Lower lobe of right lung (tissue), 2 donors: ENCODE measurements at places on chromosomes 16 and 17.

DNA sequence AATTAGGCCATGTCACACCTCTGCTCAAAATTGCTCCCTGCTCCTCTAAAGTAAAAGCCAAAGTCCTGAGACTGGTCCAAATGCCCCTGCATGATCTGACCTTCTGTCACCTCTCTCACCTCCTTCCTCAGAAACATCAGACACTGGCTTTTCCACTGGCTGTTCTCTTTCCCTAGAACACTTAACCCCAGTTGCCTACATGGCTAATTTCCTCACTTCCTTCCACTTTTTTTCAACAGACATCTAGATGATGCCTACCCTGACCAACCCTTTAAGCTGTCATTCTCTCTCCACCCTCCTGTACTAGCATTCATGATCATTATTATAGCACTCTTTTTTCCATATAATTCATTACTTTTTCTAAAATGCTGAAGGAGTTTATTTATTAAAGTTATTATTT lies 31.0 kb downstream of the CCT6B start:
- no peak for DNase-seq

GRCh38 chr17:79393358-79394052 lies 217.3 kb downstream of the RBFOX3 start:
- DNase-seq = peak; percentile 81

DNA sequence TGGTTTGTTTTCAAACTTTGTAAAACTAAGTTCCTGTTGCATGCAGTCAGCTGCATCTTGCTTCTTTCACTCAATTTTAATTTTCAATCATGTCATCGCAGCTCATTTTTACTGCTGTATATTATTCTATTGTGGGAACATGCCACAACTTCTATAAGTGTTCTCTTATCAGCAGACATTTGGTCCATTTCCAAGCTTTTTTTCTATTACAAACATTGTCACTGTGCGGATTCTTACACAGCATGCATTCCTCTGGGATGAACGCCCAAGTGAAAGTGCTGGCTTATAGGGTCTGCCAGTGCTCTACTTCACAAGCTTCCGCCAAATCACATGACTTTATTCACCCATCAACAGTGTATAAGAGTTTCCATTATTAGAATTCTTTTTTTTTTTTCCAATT lies 22.7 kb downstream of the GINS3 start:
- no peak for DNase-seq

- no peak for DNase-seq
Measured at GRCh38 chr17:28518578-28518977, 12.4 kb downstream of the FOXN1 start.

- DNase-seq = peak; percentile 81
Measured at GRCh38 chr16:56610017-56610608, 1.7 kb downstream of the MT2A start.

DNA sequence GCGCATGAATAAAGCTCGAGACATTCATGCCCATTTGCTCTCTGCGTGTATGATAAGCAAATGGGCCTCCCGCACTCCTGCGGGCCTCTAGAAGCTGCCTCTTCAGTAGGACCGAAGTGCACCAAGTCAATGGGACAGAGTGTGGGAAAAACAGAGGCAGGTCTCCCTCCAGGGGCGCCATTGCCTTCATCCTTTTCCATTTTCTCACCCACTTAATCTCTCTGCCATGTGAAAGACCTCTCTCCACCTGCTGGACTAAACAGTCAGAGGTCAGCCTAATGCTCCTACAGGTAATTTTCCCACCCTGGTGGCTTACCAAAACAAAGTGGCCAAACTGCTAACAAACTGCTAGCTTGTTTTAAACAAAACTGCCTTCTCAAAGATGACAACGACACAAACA lies 210.9 kb downstream of the ZFHX3 start:
- no peak for DNase-seq

GRCh38 chr17:79041723-79042420 lies 17.9 kb downstream of the C1QTNF1 start:
- no peak for DNase-seq

GRCh38 chr17:17568772-17569195 lies 22.7 kb downstream of the PEMT start:
- peak; percentile 86 for DNase-seq

DNA sequence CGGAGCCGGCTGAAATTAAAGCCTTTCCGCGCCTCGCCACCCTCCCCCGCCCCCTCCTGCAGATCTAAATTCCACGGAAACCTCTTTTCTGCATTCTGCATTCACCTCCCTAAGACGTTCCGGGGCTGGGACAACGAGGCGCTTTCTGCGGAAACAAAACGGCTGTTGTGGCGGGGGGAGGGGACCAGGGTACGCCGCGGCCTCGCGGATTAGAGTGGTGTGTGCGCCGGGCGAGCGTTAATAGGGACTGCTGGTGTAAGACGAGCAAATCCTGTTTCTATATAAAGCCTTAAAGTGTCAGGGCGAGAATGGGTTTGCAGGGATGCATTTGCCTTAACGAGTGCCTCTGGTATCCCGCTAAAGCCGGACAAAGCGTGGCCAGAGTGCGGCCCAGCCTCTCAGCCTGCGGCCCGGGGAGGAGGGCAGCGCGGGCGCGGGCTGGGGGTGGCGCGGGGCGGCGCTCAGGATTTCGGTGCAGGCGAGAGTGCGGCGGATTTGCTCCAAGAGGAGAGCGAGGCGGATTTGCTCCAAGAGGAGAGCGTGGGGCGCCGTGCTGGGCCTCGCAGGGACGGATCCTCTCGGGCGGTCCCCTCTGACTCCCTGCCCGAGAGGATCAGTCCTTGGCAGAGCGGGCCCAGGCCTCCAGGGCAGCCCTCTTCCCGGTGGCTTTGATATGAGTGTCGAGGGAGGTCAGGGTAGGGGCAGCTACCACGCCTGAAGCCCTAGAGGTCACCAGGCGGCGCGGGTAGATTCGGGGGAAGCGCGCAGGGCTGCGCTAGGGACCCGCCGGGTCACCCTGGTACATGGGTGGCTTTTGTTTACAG lies 5.1 kb downstream of the BAHCC1 start:
- DNase-seq = peak; percentile 72

GRCh38 chr17:64698725-64699124 lies 36.6 kb upstream of the SMURF2 start:
- no peak for DNase-seq

GRCh38 chr17:76398523-76399174 lies 14.2 kb downstream of the SPHK1 start:
- no peak for DNase-seq

DNA sequence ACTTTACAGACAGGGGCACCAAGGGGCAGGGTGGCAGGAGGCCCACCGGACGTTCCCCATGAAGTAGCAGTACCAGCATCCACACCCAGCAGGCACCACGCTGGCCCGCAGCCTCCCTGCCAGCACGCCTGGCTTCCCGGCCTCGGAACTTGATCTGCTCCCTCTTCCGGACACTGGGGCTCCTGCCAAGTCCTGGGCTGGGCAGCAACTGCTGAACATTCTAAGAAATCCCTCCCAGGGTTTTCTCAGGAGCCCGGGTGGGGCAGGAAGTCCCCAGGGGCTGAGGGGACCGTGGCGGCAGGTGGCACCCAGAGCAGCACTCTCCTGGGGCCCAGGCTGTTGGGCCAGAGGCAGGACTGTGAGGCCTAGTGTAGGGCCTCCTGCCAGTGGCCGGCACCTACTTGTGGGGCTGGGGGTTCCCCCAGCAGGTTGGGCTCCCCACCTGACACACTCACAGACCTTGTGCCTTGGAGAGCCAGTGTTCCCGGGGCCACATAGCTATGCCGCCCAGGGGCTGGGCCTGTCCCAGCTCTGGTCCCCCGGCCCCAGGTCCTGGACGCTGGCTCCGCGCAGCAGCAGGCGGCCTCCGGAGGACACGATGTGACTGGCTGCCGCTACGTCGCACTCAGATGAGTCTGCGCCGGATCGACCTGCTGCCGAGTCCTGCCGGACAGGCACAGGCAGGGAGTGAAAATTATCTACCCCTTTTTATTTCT lies 86.2 kb upstream of the CBX4 start:
- DNase-seq = peak; percentile 88

DNA sequence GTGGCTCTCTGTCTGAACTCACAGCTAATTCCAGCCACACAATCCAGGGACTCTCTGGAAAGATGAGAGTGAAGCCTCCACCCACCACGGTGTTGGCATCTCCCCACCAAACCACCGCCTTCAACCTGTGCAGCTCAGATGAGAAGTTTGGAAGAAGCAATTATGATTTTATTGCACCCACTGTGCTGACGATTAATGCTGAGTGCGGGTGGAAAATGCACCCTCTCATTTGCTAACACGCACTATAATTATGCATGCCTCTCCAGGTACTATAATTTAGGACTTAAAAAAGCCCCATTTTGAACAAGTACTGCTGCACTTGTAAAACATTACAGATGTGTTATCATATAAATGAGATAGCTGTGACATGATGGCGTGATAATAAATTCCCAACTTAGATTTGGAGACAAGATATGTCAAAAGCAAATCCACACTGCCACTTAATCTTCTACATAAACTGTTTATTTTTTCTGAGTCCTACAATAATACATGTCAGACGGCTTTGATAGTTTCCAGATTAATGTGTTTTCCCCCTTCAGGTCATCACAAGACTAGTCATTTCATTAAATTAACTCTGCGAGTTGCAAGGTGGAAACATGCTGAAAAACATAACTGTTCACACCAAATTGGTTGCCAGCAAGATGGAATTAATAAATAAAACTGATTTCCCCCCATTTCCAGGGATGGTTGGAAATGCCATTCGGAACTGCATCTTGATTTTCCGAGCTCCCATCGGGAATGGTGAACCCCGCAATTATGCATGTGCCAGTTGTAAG lies 466.5 kb upstream of the MAF start:
- DNase-seq = no peak

DNA sequence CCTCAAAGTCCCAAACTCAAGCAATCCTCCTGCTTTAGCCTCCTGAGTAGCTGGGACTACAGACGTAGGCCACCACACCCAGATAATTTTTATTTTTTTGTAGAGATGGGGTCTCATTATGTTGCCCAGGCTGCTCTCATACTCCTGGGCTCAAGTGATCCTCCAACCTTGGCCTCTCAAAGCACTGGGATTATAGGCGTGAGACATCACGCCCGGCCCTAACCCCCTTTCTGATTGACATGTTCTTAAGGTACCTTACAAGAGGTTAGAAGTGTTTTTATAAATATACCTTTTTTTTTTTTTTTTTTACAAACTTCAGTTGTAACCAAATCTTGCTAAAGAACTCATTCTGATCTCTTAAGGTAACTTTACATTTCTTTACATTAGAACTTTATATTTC lies 64.8 kb downstream of the GNA13 start:
- DNase-seq = no peak

- no peak for DNase-seq
Measured at GRCh38 chr16:53922807-53923571, 219.0 kb downstream of the FTO start.

- DNase-seq = peak; percentile 62
Measured at GRCh38 chr16:83994087-83994486, 26.0 kb downstream of the NECAB2 start.

- no peak for DNase-seq
Measured at GRCh38 chr16:86668136-86668910, 90.0 kb downstream of the FOXL1 start.

DNA sequence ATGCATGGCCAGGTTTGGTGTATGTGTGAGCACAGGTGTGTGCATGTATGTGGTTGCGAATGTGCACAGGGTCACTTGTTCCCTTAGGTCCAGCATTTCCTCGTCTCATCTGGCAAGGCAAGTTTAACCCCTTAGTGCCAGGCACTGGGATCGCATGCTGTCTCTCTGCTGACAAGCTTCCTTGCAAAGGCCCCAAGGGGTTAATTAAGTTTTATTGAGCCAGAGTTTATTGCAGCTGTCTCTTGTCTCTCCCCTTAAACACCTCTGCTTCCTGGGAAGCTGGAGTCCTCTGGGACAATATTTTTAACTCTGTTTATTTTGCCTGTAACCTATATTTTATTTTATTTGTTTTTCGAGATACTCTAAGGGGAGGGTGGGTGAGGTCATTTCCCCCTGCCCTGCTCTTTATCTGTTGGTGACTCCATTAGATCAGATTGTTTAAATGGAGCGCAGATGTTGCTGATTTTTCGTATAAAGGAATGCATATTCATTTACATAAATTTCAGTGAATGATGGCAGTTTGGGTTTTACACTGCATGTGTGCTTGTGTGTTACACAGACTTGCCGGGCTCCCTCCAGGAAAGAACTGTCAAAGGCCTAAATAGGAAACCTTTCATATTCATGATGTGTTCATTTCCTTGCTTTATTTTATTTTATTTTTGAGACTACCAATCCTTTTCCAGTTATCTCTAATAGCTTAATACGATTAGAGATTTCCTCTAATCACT lies 99.7 kb downstream of the CBLN1 start:
- DNase-seq = no peak

DNA sequence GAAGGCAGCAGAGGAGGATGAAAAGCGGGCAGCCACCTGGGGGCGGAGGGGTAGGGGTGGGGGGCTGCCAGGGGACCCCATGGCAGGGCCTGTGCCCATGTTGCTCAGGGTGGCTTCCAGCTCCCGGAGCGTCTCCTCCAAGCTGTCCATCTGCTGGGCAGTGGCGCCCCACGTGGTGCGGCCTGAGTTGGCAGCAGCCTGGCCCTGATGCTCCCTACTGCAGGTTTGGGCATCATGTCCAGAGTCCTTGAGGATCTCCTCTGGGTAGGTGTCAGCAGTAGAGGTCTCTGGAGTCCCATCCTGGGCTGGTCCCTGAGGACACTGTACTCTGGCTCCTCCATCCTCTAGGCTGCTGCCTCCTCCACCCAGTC lies 60.9 kb downstream of the SRCIN1 start:
- peak; percentile 24 for DNase-seq
